ENCODE measurements at places on chromosomes 5 and 9.
A peak's percentile ranks its signal among the peaks of the same experiment; 100 is the strongest.

- DNase-seq = no peak
Observed at GRCh38 chr5:62138607-62139006, 167.4 kb upstream of the KIF2A start.

DNA sequence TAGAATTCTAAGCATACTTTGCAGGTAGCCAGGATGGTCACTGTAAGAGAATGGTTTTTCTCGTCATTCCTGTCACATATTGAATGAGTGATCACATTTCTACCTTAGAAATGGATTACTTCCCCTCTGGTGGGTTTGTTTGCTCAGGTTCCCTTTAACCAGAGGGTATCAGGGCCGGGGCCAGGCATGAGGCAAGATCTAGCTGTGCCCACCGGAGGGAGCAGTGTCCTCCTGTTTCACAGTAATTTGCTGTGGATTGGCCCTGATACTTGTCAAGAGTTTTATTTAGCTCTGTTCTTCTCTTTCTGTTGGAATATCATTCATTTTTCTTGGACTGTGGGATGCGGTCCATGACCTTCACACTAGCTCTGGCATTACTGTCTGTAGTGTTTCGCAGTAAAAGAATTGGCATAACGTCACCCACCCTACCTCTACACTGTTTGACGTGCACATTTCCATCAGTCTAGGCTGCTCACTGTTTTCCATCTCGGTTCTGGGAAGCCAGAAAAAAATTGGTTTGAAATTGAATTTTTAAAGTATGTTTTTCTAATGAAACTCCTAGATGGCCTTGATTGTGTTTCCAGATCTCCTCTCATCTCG lies 42.4 kb upstream of the ZBED3 start:
- DNase-seq = no peak

DNA sequence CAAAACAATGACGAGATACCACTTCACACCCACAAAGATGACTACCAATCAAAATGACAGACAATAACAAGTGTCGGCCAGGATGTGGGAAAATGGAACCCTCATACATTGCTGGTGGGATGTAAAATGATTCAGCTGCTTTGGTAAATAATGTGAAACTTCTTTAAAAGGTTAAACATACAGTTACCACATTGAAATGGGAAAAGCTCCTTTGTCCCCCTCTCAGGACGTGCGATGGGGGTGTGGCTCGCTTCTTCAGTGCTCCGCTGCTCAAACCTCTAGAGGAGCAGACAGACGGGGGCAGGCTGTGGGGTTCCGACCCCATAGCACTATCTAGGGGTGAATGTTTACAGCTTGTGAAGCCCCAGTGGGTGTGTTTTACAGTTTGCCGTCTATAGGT lies 8.0 kb upstream of the PLPP6 start:
- peak; percentile 29 for DNase-seq

DNA sequence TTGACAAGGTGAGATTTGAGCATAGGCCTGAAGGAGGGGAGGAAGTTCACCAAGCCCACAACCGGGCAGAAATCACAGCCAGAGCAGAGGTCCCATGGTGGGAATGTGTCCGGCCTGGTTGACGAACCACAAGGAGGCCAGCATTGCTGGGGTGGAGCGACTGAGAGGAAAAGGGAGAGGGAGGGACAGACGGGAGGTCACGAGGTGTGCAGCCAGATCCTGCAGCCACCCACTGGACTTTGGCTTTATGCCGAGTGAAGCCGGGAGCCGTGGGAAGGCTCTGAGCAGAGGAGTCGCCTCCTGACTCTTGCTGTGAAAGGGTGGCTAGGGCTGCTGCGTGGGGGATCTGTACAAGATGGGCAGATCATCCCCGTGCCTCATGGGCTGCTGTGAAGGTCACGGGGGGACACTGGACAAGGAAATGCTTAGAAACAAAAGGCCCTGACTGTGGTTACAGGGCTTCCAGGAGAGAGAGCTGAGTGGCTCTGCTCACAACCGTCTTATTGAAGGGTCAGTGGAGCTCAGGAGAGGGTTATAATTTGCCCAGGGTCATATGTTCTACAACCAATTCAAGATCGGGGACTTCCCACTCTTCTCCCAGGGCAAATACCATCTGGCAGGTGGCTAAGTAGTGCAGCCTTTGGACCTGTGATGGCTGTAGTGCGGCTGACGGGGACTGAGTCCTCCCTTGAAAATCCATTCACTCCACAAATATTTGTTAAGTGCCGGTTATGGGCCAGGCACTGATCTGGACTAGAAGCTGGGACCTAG lies 15.6 kb upstream of the CD74 start:
- DNase-seq = no peak

DNA sequence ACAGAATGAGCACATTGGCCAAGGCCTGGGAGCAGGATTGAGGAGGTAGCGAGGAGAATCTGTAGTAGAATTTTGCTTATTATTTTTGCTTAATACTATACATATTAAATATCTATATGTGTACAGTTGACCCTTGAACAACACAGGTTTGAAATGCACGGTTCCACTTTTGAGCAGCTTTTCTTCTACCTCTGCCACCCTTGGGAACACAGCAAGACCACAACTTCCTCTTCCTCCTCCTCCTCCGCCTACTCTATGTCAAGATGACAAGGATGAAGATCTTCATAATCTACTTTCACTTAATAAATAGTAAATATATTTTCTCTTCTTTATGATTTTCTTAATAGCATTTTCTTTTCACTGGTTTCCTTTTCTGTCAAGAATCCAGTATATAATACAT lies 541.4 kb downstream of the KCTD16 start:
- DNase-seq = no peak

GRCh38 chr9:82467436-82467835 lies 478.9 kb downstream of the SPATA31D1 start:
- no peak for DNase-seq

DNA sequence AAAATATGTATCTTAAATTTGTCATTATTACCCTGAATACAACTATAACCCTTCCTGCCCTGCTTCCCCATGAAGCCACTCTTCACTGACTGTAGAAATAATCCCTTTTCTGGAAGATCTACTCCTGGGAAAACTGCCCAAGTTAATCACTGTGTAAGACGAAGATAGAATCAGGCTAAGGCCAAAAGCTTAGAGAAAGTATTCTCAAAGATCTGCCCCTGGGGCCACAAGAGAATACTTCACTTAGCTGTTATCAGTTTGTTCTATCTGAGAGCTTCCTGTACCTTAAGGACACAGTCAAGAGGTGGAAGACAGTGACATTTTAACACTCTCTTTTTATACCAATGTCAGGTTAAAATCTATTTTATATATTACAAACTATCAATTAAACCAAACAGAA lies 33.8 kb downstream of the RNF145 start:
- peak; percentile 35 for DNase-seq

- no peak for DNase-seq
Observed at GRCh38 chr5:81922854-81923279, 49.0 kb upstream of the ATG10 start.

GRCh38 chr5:160298189-160298588 lies 14.2 kb downstream of the CCNJL start:
- DNase-seq = no peak

DNA sequence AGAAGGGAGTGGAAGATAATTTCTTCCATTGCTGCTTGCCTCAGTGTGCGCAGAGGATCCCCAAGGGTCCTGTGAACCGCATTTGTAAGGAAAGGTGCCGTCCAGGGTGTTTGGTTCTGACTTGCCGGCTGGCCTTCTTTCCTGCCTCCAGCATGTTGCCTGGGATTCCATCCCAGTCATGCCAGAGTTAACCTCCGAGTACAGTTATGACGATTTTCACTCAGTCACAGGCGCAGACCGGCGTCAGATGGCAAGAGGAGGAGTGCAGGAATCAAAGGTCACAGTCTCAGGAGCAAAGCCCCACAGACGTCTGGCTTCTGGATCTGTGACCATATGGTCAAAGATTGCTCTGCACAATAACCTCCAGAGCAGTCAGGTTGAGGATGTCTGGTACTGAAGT lies 5.9 kb upstream of the GADD45G start:
- DNase-seq = no peak

DNA sequence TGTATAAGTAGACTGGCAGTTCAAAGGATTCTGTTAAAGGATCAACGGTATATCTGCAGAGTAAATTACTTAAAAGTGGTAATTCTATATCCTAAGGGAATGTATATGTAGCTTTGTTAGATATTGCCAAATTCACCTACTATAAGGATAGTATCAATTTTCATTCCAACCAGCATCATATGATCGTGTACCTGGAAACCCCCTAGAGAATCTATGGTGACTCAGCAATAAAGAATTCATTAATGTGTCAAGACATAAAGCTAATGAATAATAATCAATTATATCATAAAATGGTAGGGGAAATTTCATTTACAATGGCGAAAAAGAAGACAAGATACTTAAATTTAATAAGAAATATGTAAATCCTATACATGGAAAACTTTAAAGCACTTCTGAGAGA lies 234.1 kb upstream of the ACTBL2 start:
- DNase-seq = no peak

- DNase-seq = no peak
Observed at GRCh38 chr5:131462454-131462853, 172.6 kb downstream of the RAPGEF6 start.

DNA sequence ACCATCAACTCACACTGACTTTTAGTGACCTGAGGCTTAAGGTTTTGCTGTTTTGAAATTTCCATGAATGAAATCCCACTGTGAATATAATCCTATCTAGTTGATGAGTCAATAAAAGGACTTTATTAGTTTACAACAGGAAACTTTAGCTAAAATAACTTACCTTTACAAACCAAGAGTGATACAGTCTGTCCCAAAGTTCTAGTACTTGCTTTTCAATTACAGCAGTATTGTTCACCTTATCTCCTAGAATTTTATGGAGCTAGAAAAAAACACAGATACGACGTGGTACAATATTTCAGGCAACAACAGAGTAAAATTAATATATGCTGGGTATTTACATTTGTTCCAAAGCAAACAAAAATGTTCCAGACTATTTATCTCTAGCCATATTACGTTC lies 46.9 kb upstream of the CTNNAL1 start:
- no peak for DNase-seq

DNA sequence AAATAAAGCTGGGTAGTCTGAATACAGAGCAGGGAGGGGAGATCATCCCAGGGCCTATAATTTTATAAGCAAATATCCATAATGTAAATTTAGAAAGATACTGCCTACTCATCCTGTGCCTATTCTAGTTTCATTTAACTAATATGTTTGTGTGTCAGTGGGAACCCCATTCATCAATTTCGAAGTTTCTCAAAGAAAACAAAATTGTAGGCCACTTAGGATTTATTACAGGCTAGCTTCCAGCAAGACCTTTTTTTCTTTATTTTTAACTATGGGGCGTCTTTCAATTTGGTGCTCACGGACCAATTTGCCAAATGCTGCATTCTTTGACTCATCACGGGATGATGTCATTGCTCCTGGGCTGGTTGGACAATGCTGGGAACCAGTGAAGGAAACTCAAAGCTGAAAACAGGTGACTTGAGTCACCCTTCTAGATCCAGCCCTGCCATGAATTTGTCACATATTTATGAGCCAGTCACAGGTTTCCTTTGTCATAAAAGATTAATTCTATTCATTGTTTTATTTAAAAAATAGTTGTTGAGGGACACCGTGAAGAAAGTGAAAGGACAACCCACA lies 13.4 kb downstream of the PCSK5 start:
- no peak for DNase-seq

- peak; percentile 14 for DNase-seq
Observed at GRCh38 chr5:34499001-34499734, 157.0 kb upstream of the RAI14 start.

- DNase-seq = no peak
Observed at GRCh38 chr5:141919218-141920119, 4.2 kb upstream of the DELE1 start.

DNA sequence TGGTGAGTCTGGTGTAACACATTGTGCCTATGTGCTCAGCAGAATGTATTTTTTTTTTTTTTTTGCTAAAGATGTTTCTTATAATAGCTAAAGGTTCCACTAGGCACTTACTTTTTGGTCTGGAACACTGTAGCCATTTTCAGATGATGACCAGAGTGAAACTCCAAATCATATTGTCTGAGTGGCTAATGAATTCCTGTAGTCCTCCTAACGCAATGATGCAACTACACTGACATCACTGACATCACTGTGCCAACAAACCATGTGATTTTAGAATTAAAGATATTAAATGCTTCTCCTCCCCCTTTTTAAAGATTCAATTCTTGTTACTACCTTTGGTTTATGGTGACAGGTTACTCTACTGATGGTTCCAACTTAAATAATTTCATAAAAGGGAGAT lies 28.8 kb downstream of the JAKMIP2 start:
- no peak for DNase-seq

DNA sequence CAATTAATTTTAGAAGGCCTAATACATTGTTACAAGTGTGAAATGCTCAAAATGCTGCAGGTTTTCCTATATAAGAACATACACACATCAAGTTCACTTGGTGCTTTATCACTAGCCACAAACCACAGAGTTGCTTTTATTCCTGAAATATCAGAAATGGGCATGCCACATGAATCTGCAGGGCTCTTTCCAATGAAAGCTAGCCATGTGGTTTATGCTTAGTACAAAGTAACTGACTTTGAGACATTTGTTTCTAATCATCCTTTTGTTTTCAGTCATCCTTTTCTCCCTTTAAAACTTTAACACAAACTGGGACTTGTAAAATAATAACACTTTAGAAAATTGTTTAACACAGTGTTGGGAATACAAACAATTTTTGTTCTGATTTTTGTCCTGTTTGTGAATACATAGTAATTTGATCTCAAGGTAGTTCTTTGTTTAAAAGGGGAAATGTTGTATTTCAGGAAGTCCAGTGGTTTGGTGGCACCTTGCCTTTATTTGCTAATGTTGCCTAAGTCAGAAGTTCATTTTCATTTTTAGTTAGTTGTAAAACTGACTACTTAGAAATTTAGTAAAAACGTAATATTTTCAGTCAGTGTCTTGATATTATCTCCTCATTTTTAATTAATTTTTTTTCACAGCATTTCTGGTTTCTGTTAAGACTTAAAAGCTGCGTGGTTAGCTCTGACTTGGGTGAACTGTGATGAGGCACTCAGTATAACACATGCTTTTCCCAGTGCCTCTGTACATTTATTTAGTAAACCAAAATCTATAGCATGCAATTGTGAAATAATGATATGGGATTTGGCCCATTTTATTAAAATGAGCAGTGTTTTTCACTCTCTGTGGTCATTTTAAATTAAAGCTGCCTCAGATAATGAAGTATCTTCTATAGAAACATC lies 18.6 kb downstream of the PRDM6 start:
- DNase-seq = no peak

DNA sequence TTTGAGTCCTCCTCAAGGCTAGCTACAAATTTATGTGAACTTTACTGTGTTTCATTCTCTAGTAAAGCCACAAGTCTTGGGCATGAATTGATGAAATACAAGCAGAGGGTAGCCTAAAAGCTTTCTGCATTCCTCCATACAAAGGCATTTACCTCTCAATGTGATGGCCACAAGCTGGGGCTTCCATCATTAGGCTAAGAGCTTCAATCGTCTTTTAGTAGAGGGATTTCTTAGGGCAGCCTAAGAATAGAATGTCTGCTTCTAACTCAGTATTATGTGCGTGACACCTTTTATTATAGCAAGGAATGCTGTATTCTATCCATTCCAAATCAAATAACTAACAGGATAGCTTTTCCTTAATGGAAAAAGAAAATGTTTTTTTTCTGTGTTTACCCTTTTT lies 3.7 kb downstream of the PLAC8L1 start:
- no peak for DNase-seq

Data from CD4-positive, alpha-beta T cell treated with Interleukin-21 for 1 hour (primary cell).